AG10803 (cell line): ENCODE measurements at places on chromosomes 7 and 10.

DNA sequence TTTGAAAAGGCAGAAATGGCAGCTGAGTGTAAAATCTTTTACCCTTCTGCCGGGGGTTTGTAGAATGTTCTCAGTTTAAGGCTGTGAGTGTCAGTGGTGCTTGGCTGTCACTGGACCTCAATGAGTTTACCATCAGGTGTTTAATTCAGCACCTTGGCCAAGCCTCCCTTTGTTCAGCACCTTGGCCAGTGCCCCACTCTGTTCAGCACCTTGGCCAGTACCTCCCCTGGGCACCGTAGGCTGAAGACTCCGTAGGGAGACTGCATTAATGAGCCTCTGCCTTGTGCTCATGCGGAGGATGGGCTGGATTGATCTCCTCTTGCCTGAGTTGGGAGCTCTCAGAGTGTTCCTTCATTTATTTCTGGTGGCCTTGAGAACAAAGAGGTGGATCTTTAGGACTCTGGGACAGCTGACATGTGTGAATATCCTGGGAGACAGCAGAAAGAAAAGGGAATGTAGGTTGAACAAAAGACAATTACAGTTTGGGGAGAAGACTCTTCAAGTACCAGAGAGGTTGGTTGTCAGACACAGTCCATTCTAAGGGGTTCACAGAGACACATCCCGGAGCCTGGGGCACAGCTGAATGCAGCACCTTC lies 1.6 kb downstream of the FAM24A start:
- DNase-seq = peak; percentile 28

DNA sequence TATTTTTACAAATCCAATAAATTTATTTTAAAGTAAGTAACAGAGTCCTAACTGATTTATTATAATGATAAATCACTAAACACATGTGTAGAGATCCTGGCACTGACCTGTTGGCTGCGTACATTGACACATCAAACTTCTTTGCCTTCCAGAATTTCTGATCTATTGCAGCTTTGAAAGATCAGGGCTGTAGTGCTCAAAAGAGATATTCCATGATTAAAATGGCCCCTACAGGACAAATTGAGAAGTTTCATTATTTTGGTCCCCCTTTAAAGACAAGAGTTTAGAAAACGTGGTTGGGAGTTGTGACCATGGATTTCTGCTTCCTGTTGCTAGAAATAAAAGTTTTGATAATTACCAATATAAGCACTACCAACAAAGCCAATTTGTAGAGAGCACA lies 87.7 kb upstream of the PDK4 start:
- peak; percentile 47 for DNase-seq

GRCh38 chr10:126191192-126191591 lies 197.1 kb downstream of the ADAM12 start:
- DNase-seq = no peak

DNA sequence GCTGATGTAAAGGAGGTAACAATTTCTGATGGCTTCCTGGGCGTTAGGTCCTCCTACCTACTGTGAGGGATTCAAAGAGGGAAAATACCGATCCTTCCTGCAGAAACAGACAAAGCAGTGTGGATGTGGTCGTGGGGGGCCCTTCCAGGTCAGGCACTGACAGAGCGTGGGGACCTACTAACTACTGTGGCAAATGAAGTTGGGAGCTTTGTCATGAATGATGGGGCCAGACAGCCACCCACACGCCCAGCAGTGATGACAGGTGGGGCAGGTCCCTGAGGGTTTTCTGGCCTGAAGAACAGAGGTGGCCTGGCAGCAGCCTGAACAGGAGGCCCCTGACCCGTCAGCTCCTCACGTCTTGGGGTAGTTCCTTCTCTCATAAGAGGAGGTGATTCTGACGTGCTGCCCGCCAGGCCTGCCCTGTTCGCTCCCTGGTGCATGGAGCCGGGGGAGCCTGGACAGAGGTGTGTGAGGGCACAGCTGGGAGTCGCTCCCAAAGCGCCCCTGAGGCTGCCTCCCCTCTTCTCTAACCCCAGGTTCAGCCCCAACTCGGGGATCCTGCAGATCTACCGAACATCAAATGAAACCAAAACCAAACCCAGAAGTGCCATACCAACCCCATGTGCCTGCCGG lies 4.2 kb downstream of the ATP6V0E2 start:
- no peak for DNase-seq

GRCh38 chr10:70355051-70356021 lies 27.1 kb downstream of the LRRC20 start:
- DNase-seq = no peak

GRCh38 chr7:10212649-10213048 lies 761.0 kb upstream of the PHF14 start:
- DNase-seq = no peak

DNA sequence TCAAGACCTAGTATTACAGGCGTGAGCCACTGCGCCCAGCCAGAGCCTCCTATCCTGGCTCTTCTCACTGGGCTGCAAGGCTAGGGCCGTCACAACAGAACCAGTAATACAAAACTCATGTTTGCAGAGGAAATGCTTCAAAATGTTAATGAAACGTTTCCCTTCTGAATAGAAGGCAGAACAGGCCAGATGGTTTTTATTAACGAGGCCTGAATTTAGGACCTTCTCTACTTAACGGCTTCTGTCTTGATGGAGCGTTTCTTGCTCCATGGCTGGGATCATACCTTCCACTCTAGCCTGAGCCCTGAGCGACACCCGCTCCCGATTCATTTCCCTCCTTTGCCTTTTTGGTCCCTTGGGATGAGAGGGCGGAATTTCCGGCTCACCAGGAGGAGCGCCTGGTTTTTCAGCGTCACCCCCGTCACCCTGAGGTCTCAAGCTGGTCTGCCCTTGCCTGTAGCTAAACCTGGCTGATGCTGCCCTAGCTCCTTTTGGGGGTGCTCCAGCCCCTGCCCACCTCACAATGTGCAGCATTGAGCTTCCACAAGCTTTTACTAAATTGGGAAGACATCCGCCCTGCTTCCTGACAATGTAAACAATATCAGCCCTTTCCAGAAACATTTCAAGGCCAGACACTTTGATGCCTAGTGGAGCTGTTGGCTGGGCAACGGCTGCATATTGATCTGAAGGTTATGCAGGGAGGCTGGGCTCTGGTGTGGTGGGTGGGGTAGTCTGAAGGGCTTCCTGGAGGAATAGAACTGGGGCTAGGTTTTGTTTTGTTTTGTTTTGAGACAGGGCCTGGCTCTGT lies 5.2 kb downstream of the CLIP2 start:
- DNase-seq = peak; percentile 90

- no peak for DNase-seq
Observed at GRCh38 chr7:157525491-157525915, 188.7 kb downstream of the DNAJB6 start.

- DNase-seq = no peak
Observed at GRCh38 chr10:60380781-60381180, 8.9 kb downstream of the ANK3 start.

DNA sequence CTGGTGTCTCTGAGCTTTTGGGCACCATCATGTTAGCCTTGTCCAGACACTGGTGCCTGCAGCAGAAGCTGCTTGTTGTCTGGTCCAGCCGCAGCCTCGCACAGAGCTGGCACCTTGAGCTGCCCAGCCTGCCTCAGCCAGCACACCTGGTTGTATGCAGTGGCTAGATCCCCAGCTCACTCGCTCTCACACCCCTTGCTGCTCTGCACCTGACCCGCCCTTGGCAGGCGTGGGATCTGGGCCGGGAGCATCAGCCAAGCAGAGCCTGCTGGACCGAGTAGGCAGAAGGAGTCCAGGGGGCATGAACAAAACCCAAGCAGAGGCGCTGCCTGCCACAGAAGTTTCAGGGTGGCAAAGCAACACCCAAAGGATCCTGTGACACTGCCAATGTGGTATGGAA lies 79.7 kb upstream of the ITGB1 start:
- DNase-seq = no peak

GRCh38 chr7:47328392-47329319 lies 253.3 kb downstream of the TNS3 start:
- DNase-seq = no peak

- no peak for DNase-seq
Observed at GRCh38 chr10:127880557-127880956, 12.2 kb downstream of the CLRN3 start.

DNA sequence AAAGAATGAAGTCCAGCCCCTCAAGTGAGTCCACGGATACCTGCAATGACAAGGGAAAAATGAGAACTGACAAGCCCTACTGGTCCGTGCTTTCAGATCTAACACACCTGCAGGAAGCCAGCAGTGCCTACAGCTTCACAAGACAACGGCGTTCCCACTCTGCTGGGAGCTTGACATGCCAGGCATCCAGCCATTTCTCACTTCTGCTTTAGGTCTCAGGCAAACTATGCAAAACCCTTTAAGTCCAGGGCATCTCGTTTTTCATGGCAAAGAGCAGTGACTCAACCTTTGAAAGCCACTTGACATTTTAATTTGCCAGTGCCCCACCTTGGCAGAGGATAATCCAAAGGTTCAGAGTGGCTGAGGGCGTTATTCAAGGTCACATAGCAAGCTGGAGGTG lies 49.1 kb upstream of the GPAM start:
- no peak for DNase-seq

DNA sequence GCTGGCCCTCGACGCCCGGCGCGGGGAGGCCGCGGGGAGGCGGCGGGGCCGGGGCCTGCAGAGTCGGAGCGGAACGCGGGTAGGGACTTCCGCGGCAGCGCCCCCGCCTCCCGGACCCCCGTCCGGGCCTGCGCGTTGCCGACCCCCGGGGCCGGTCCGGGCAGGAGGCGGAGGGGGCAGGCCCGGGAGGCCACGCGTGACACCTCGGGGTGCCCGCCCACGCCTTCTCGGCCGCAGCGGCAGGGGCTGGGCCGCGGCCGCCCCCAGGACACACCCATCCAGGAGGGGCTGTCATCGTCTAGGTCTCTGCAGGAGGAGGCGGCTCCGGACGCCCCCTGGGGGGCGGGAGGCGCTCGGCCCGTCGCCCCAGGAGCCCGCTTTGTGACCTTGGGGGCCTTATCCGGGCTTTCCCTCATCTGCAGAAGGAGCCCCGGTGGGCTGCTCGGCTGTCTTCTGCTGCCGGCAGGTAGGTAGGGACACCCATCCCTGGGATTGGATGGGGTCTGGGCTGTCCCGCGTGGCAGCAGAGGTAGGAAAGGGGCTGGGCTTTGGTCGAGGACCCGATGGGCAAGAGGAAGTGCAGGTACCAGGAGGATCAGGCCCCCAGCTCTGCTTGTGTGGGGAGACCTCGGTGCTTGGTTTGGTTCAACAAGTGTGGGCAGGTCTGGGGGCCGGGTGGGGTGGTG lies 569 bp downstream of the ZNF316 start:
- peak; percentile 6 for DNase-seq

DNA sequence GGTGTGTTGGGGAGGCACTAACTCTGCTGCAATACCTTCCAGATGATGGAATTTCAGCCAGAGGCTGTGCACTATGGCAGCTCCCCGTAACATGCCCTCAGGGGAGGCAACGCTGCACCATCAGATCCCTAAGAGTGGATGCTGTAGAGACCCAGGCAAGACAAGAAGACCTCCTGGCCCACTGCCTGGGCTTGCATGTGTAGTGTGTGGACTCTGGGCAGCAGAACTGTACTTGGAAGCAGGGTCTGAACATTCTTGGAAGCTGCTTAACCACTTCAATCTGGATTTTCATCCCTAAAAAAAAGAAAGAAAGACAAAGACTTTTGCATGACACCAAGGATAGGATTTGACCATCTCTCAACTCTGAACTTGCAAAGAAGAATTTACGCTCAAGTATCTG lies 297.5 kb upstream of the NRP1 start:
- no peak for DNase-seq

DNA sequence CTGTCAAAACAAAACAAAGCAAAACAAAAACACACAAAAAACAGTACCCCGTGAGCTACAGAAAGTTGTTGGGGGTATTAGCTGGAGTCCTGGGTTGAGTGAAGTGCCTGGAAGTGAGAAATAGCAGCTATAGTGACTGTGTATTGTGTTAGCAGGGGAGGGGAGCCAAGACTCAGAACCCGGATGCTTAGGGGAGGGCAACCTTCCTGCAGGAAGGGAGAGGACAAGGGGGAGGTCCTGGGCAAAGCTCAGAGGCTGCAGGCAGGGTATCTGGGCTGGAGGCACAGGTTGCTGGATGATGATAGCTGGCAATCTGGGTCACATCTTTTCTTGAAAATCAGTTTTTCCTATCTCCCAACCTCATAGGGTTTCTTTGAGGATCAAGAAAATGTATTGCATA lies 75.8 kb upstream of the PARD3 start:
- no peak for DNase-seq

- peak; percentile 52 for DNase-seq
Observed at GRCh38 chr7:2870471-2870931, 26.4 kb upstream of the GNA12 start.

GRCh38 chr10:110368002-110368401 lies 63.3 kb upstream of the SMNDC1 start:
- DNase-seq = no peak

DNA sequence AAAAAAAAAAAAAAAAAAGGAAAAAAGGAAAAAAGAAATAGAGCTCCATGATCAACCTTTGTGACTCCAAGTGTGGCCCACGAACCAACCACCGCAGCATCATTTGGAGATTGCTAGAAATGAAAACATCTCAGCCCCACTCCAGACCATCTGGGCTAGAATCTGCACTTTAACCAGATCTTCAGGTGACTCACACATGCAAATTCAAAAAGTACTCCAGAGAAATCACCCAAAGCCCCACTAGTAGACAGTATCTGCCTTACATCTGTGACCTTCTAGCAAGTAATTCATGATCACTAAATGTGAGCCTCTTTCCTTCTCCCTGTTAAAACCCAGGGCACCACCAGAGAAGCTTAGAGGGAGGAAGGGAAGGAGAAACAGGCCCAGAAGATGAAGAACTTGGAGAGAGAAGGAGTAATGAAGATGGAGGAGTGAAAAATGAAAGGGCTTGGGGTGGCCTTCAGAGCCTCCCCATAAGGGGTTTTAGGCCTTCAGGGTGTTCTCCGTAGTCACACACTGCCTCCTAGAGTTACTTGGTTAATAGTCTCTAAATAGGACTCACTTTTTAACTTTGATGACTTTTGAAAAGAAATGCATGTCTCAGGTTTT lies 94.0 kb downstream of the SLC37A3 start:
- DNase-seq = peak; percentile 6

- no peak for DNase-seq
Observed at GRCh38 chr10:71727105-71727737, 7.6 kb upstream of the C10orf105 start.
